ENCODE measurements at places on chromosomes 5 and 9. TPM values are rescaled to one million over a fixed set of nuclear protein-coding genes. Genes with fewer than 3 reads are reported as not detected.
A peak's percentile ranks its signal among the peaks of the same experiment; 100 is the strongest.

TXNDC15 gene
- 98.1 TPM for total RNA-seq

- no peaks in the 10 kb centered on the region for H3K27me3 ChIP-seq
- peak overlapping the region; percentile 12 for H3K4me3 ChIP-seq
- peaks cover 14% of the 10 kb centered on the region for H3K4me1 ChIP-seq
- peak; percentile 60 for DNase-seq
- no peaks in the 10 kb centered on the region for H3K36me3 ChIP-seq
Measured at GRCh38 chr9:121071756-121072421, 2.9 kb upstream of the CNTRL start.

DNA sequence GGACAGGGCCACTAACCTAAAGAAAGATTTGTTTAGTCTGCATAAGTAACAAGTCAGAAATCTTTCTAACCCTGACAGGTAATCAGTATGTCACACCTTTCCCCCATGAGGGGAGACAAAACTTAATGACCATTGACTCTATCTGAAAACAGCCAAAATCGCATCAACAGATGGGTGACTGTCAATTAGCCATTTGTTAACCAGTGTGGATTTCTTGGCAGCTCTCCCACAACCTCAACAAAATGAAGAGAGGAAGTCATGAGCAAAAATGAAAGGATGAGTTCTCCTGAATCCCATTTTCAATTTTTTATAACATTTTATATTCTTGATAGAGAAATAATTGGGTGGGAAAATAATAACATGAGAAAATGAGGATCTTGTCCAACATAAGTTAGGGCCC is 84.6 kb upstream of the SNX2 start:
- H3K4me1 ChIP-seq: no peaks in the 10 kb centered on the region
- no peak overlapping the region for H3K4me3 ChIP-seq
- H3K27me3 ChIP-seq: no peaks in the 10 kb centered on the region
- DNase-seq: no peak
- H3K27ac ChIP-seq: no peak overlapping the region

PCDHB7 gene
- 1.0 TPM for total RNA-seq

DNM1 gene
- total RNA-seq: 3.9 TPM

DNA sequence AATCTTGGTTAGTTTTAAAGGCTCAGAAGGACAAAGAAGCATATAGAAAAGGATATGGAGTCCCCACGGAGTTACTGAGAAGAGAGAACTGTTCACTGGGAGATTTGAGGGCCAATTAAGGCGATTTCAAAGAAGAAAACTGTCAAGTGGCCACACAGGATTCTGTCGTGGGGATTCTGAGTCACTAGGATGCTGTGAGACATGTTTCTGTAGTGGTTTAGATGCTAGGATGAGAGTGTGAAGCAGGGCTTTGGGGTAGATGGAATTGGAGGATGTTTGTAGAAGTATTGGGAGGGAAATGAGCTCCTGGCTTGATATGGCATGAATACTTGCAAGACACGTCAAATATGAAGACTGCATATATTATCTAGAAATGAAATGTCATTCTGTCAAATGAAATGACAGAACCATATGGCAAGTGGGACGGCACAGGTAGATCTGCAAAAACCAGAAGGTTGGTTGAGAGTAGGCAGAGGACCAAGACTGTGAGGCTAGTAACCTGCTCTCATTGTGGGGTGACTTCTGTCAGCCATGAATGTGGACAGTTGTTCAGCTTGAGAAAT is 136.3 kb upstream of the SPRY4 start:
- no peak overlapping the region for H3K4me3 ChIP-seq
- no peaks in the 10 kb centered on the region for H3K36me3 ChIP-seq
- no peak for DNase-seq

DNA sequence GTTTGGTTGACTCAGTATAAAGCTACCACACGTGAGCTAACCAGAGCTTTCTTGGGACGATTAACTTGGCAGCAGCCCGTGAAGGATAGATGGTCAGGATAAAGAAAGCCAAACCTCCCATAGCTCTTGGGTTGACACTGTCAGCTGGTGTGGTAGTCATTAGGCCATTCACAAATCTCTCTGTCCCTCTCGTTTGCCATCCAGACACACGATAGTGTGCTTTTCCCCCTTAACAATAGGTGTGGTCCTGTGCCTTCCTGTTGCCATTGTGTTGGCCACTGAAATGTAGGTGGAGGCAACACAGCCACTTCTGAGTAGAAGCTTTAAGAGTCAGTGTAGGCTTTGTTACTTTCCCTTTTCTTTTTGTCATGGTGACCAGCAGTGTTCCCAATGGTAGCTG is 11.7 kb downstream of the OR13J1 start:
- H3K36me3 ChIP-seq: peaks cover 6% of the 10 kb centered on the region
- H3K4me3 ChIP-seq: no peak overlapping the region
- H3K27me3 ChIP-seq: no peaks in the 10 kb centered on the region
- H3K27ac ChIP-seq: no peak overlapping the region
- H3K4me1 ChIP-seq: peaks cover 5% of the 10 kb centered on the region

- no peaks in the 10 kb centered on the region for H3K27me3 ChIP-seq
- H3K4me3 ChIP-seq: no peak overlapping the region
- no peak for DNase-seq
- peaks cover 33% of the 10 kb centered on the region for H3K36me3 ChIP-seq
Measured at GRCh38 chr9:122988920-122989621, 44.4 kb upstream of the GPR21 start.

IFNA13 gene
- total RNA-seq: not detected

GRCh38 chr9:77224746-77225312 is 47.5 kb downstream of the VPS13A start:
- DNase-seq: no peak
- H3K27me3 ChIP-seq: no peaks in the 10 kb centered on the region
- H3K4me3 ChIP-seq: no peak overlapping the region
- H3K4me1 ChIP-seq: no peaks in the 10 kb centered on the region
- H3K27ac ChIP-seq: no peak overlapping the region
- H3K36me3 ChIP-seq: peaks cover 36% of the 10 kb centered on the region

- H3K4me3 ChIP-seq: no peak overlapping the region
- no peaks in the 10 kb centered on the region for H3K4me1 ChIP-seq
- DNase-seq: no peak
- H3K27ac ChIP-seq: no peak overlapping the region
- no peaks in the 10 kb centered on the region for H3K36me3 ChIP-seq
Measured at GRCh38 chr9:17342696-17343095, 207.9 kb downstream of the CNTLN start.

GRCh38 chr5:8770431-8770830 is 775.4 kb downstream of the SEMA5A start:
- DNase-seq: no peak
- H3K4me3 ChIP-seq: no peak overlapping the region
- H3K27me3 ChIP-seq: no peaks in the 10 kb centered on the region

DNA sequence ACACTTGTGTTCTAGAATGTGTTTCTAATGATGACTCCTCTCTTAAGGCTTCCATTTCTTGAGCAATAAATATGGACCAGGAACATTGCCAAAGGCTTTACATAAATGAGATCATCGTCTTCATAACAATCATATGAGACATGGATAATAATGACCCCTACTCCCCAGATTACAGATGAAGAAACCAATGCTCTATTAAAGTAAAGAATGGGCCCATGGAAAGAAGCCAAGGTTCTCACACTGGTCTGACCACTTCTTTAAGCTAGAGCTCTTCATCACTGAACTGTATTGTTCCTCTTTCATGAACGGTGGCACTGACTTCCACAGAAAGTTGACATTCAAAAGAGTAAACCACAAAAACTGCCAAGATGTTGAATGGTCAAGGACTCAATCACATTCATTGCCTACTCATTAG is 65.3 kb downstream of the MARCHF3 start:
- H3K27ac ChIP-seq: no peak overlapping the region
- no peak for DNase-seq
- H3K27me3 ChIP-seq: no peaks in the 10 kb centered on the region

GRCh38 chr5:65066387-65067146 is 297.8 kb downstream of the CWC27 start:
- DNase-seq: no peak
- no peaks in the 10 kb centered on the region for H3K4me1 ChIP-seq
- peak overlapping the region; percentile 38 for H3K27ac ChIP-seq
- no peaks in the 10 kb centered on the region for H3K27me3 ChIP-seq
- no peaks in the 10 kb centered on the region for H3K36me3 ChIP-seq

GRCh38 chr9:89179540-89179894 is 899 bp upstream of the SHC3 start:
- H3K27me3 ChIP-seq: peaks cover 18% of the 10 kb centered on the region
- peak overlapping the region; percentile 29 for H3K4me3 ChIP-seq
- peaks cover 35% of the 10 kb centered on the region for H3K4me1 ChIP-seq
- H3K36me3 ChIP-seq: no peaks in the 10 kb centered on the region
- H3K27ac ChIP-seq: peak overlapping the region; percentile 77

NPR3 gene
- total RNA-seq: 22.0 TPM

GRCh38 chr9:92146610-92147009 is 31.4 kb upstream of the SPTLC1 start:
- DNase-seq: no peak
- H3K27ac ChIP-seq: peak overlapping the region; percentile 59
- H3K36me3 ChIP-seq: no peaks in the 10 kb centered on the region
- no peaks in the 10 kb centered on the region for H3K27me3 ChIP-seq
- no peak overlapping the region for H3K4me3 ChIP-seq
- no peaks in the 10 kb centered on the region for H3K4me1 ChIP-seq

GRCh38 chr9:124676159-124676551 is 95.0 kb downstream of the NR6A1 start:
- no peaks in the 10 kb centered on the region for H3K27me3 ChIP-seq
- H3K4me3 ChIP-seq: no peak overlapping the region
- no peak for DNase-seq
- H3K36me3 ChIP-seq: no peaks in the 10 kb centered on the region
- peaks cover 12% of the 10 kb centered on the region for H3K4me1 ChIP-seq

OR13C4 gene
- not detected for total RNA-seq

DNA sequence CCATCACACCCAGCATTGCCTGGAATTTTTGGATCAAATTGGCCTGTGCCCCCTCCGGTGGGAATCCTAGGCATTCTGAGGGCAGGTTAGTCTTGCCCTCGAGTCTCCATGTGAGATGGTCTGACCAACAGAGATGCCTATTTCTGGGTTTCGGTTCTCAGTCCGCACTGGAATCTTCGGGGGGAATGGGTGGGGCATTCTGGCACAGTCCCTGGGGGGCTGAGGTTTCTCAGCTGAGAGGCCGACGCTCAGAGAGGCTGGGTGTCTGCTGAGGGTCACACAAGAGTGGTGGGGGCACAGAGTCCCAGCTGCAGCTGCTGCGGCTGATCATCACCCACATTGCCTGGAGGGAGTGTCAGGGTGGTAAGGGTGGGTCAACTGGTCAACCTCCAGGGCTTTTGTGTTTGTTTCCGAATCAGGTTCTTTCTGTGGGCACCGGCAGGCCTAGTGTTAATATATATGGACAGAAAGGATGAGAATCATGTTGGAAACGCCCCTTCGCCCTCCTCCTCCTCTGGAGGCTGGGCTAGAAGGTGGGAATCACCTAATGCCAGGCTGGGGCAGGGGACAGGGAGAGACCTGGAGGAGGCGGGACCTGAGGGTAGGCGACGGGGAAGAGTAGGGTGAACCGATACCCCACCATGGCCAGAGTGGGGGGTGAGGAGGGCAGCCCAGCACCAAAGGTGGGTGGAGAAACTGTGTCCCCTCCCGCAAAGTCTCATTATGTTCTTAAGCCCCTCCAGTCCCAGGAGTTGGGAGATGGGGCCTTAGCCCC is 149.5 kb upstream of the PHYKPL start:
- H3K36me3 ChIP-seq: no peaks in the 10 kb centered on the region
- no peaks in the 10 kb centered on the region for H3K4me1 ChIP-seq
- no peaks in the 10 kb centered on the region for H3K27me3 ChIP-seq
- H3K4me3 ChIP-seq: no peak overlapping the region
- no peak for DNase-seq

DNA sequence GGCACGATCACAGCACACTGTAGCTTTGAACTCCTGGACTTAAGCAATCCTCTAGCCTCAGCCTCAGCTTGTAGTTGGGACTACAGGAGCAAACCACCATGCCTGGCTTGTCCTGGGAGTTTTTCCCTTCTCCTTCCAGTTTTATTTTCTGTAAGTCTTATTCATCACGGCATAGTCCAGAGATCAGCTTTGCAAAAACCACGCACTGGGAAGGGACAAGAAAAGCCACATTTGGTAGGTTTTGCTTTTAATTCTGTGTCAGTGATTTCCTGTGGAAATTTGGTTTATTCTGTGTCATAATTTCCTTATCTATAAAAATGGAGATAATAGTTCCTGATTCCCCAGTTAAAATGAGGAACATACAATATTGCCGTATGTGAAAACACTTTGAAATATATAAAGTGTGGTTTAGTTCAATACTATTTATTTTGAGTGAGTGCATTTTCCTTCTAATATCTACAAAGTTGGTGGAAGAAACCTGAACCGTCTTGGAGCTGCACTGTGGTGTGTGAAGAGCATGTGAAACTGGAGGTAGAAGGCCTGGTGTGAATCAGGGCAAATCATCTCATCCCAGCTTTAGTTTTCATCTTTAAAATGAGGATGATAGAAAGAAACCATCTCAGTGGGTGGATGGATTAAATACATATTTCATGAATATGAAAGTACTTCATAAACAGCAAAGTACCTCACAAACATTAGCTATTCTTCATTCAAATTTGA is 92.8 kb upstream of the ELL2 start:
- no peaks in the 10 kb centered on the region for H3K27me3 ChIP-seq
- H3K27ac ChIP-seq: no peak overlapping the region
- no peak for DNase-seq
- H3K36me3 ChIP-seq: no peaks in the 10 kb centered on the region
- peaks cover 7% of the 10 kb centered on the region for H3K4me1 ChIP-seq

GRCh38 chr9:105187781-105188180 is 56.7 kb upstream of the SLC44A1 start:
- no peak overlapping the region for H3K4me3 ChIP-seq
- H3K27ac ChIP-seq: no peak overlapping the region
- H3K27me3 ChIP-seq: no peaks in the 10 kb centered on the region
- DNase-seq: no peak

SPINK6 gene
- total RNA-seq: not detected

GRCh38 chr5:160260881-160261815 is 31.8 kb downstream of the FABP6 start:
- no peak overlapping the region for H3K4me3 ChIP-seq
- H3K27ac ChIP-seq: no peak overlapping the region
- no peaks in the 10 kb centered on the region for H3K36me3 ChIP-seq
- H3K4me1 ChIP-seq: peaks cover 33% of the 10 kb centered on the region
- no peak for DNase-seq
- no peaks in the 10 kb centered on the region for H3K27me3 ChIP-seq

- no peak for DNase-seq
- peaks cover 69% of the 10 kb centered on the region for H3K36me3 ChIP-seq
- H3K27me3 ChIP-seq: no peaks in the 10 kb centered on the region
- H3K4me1 ChIP-seq: peaks cover 39% of the 10 kb centered on the region
- H3K4me3 ChIP-seq: no peak overlapping the region
Measured at GRCh38 chr5:151037561-151038411, 17.4 kb downstream of the GPX3 start.

GRCh38 chr9:81370650-81371049 is 318.7 kb downstream of the TLE1 start:
- no peaks in the 10 kb centered on the region for H3K4me1 ChIP-seq
- H3K27me3 ChIP-seq: no peaks in the 10 kb centered on the region
- H3K27ac ChIP-seq: no peak overlapping the region
- H3K36me3 ChIP-seq: no peaks in the 10 kb centered on the region
- no peak overlapping the region for H3K4me3 ChIP-seq

- H3K36me3 ChIP-seq: no peaks in the 10 kb centered on the region
- no peak overlapping the region for H3K27ac ChIP-seq
- H3K4me1 ChIP-seq: no peaks in the 10 kb centered on the region
- H3K27me3 ChIP-seq: no peaks in the 10 kb centered on the region
- H3K4me3 ChIP-seq: no peak overlapping the region
Measured at GRCh38 chr5:104635227-104635626, 1072.6 kb upstream of the NUDT12 start.

Data from right atrium auricular region (tissue), 2 donors.